Stimulated activated CD4-positive, alpha-beta T cell treated with anti-CD3 and anti-CD28 coated beads, Interleukin-1b, Interleukin-23, amount 100 ng/mL, for 1 hour (primary cell): ENCODE measurements at places on chromosomes 4 and X.

- no peak for DNase-seq
Observed at GRCh38 chr4:3639613-3640586, 107.7 kb upstream of the LRPAP1 start.

- DNase-seq: no peak
Observed at GRCh38 chr4:112860830-112861690, 188.4 kb upstream of the ANK2 start.

DNA sequence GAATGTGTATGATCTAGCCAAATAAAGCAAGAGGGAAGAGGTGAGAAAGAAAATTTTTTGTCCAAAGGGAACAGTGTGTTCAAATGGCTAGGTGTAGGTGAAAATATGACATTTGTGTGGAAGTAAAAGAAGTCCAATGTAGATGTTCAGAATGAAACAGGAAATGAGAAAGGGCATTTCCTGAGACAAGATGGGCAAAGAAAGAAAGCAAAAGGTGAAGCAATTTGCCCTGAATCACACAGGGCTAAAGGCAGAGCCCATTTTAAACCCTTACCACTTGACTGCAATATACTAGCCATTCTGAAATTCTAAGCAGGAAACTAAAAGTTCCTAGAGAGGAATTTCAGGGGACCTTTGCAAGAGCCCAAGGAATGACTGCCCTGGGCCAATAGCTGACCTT lies 36.0 kb downstream of the CLOCK start:
- DNase-seq: no peak

DNA sequence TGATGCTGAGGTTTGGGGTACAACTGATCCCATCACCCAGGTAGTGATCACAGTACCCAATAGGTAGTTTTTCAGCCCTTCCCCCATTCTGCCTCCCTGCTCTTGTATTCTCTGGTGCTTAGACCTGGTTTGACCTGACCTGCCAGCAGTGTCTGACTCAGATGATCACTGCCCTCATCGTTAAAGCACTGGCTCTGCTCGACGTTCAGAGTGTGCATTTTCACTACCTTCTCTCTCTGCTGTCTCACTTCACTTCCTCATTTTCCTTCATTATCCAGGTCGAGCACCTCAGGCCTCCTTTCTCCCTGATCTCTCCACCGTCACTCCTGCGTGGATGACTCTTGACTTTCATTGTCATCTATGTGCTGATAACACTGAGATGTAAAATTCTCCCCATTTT lies 83.6 kb downstream of the PARM1 start:
- DNase-seq: no peak

GRCh38 chr4:12701384-12701783 lies 782.8 kb downstream of the RAB28 start:
- no peak for DNase-seq

DNA sequence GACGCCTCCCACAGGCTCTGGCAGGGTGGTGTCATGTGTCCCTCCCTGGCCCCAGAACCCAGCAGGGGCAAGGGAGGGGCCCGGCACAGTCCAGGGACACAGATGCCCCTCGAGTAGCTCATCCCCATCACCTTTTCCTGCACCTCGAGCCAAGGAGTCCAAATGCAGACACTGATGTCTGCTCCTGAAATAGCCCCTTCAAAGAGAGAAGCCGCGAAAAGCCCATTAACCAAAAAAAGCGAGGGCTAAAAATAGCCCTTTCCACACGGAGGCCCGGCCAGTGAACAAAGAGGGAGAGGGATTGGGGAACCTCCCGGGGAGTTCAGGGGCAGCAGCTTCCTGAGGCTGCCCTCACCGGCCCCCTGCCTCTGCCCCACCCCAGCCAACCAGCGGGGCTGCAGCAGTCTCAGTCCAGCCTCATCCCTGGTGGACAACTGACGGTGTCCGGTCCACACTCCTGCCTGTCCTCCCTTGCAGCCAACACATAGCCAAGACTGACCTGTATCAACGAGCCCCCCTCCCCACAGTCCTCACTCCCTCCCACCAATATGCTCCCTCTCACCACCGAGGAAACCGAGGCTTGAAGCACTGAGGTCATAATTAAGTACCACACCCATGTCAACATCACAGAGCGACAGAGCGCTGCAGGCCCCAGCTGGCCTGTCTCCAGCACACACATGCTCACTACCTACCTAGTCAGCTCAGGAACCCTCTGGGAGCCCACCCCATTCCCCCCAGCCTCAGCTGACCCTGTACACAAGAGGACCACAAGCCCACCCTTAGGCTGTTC lies 23.9 kb downstream of the WDR1 start:
- DNase-seq: no peak
